ENCODE measurements at places on chromosomes 1 and 21. TPM values are rescaled to one million over a fixed set of nuclear protein-coding genes. Genes with fewer than 3 reads are reported as not detected.

DNA sequence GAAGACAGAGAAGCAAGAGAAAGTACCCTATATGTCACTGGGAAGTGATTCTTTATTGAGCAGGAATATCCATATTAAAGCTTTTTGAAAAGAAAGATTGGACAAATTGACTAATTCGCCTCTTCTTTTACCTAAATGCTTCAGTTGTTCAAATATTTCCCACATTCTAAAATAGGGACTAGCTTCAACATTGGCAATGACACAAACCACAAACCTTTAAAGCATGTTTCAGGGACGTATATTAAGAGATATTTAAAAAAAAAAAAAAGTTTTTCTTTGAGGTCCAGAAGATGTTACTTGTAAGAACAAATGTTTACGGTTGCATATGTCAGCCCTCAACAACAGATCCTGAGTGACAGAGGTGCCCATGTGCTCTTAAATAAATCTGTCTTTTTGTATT, 235.0 kb upstream of the NFIA start:
- H3K4me1 ChIP-seq: no peaks in the 10 kb centered on the region
- DNase-seq: no peak
- H3K27me3 ChIP-seq: no peaks in the 10 kb centered on the region
- H3K4me3 ChIP-seq: no peak overlapping the region
- no peaks in the 10 kb centered on the region for H3K36me3 ChIP-seq

- H3K4me1 ChIP-seq: no peaks in the 10 kb centered on the region
- H3K36me3 ChIP-seq: no peaks in the 10 kb centered on the region
- H3K4me3 ChIP-seq: no peak overlapping the region
- no peak overlapping the region for H3K27ac ChIP-seq
Measured at GRCh38 chr1:12015001-12015491, 4.3 kb upstream of the MIIP start.

DNA sequence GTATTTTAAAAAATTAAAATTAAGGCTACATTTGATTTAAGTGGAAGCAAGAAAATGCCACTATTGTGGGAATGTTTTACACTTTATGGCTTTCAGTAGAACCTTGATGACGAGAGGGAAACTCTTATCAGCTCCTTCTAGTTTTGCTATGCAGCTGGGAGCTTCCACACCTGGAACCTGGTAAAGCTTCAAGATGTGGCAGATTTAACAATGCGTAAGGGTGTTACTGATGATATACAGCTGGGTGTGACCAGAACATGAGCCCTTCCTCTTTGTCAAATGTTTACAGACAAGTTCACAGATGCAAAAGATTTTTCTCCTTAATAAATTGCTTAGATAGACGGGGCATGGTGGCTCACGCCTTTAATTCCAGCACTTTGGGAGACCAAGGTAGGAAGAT, 20.3 kb downstream of the TTC13 start:
- no peak for DNase-seq
- H3K27ac ChIP-seq: no peak overlapping the region
- H3K36me3 ChIP-seq: 0 out of 2 replicates have a peak, but pooled peaks cover 10% of the 10 kb centered on the region
- no peaks in the 10 kb centered on the region for H3K4me1 ChIP-seq
- no peak overlapping the region for H3K4me3 ChIP-seq
- no peaks in the 10 kb centered on the region for H3K27me3 ChIP-seq

DNA sequence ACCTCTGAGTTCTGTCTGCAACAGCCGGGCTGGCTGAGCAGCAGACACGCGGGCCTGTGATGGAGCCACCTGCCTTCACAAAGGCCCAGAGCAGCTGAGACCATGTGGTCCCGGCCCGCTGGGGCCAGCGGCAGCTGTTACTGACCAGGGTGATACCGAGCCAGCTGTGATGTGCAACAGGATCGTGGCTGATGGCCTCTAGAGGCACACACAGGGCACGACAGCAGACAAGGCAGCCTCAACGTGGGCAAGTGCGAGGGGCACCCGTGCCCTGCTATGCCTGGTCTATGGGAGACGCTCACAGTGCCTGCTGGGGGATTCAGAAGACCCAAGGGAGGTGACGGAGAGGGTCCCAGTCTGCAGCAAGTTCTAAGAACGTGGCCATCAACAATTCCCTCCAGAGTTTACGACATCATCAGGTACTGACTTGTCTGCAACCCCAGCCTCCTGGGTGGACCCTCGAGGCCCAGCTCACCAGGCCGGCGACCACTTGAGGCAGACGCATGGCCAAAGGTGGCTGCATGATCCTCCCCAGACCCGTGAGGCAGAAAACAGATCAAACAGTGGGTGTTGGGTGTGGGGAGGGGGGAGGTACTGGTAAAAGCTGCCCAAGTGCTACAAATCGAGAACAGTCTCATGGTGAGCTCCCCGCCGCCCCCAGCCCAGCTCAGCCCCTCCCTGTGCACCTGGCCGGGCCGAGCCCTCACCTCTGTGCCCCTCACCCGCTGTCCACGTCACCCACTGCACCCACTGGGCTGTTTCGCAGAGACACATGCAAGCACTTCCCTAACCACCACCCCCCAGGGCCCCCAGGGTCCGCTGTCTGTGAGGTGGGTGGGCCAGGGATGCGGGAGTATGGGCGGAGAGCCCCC, 6.0 kb downstream of the POFUT2 start:
- no peak overlapping the region for H3K27ac ChIP-seq
- H3K36me3 ChIP-seq: no peaks in the 10 kb centered on the region
- no peaks in the 10 kb centered on the region for H3K4me1 ChIP-seq
- no peak for DNase-seq
- H3K27me3 ChIP-seq: no peaks in the 10 kb centered on the region

DNA sequence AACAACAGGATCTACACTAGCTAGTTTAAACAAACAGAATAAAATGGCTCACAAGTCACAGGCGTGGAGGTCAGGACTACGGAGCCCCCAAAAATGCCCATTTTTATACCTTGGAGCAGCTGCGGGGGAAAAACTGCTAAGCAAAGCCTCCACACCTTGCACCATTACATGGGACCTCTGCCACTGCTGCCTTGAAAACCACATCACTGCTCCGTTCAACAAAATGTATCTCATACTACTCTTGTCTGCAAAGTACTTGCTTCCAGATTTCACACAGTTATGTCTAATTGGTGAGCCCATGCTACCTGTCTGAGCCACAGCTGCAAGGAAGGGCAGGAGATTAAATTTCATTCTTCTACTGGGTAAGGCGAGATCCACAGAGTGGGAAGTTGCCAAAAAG, 24.4 kb downstream of the MRPL39 start:
- no peak for DNase-seq
- H3K27ac ChIP-seq: no peak overlapping the region
- no peaks in the 10 kb centered on the region for H3K4me1 ChIP-seq
- H3K36me3 ChIP-seq: no peaks in the 10 kb centered on the region

- no peak overlapping the region for H3K4me3 ChIP-seq
- no peak overlapping the region for H3K27ac ChIP-seq
- no peaks in the 10 kb centered on the region for H3K4me1 ChIP-seq
- DNase-seq: no peak
- no peaks in the 10 kb centered on the region for H3K36me3 ChIP-seq
Measured at GRCh38 chr21:45110873-45111624, 36.7 kb downstream of the ADARB1 start.

- no peak for DNase-seq
- no peak overlapping the region for H3K4me3 ChIP-seq
- H3K27me3 ChIP-seq: no peaks in the 10 kb centered on the region
- no peaks in the 10 kb centered on the region for H3K36me3 ChIP-seq
Measured at GRCh38 chr1:108645564-108646184, 15.2 kb downstream of the HENMT1 start.

GRCh38 chr1:84750110-84750730, 60.0 kb upstream of the SSX2IP start:
- DNase-seq: no peak
- H3K4me3 ChIP-seq: no peak overlapping the region
- H3K27ac ChIP-seq: no peak overlapping the region
- H3K4me1 ChIP-seq: no peaks in the 10 kb centered on the region

- H3K27me3 ChIP-seq: no peaks in the 10 kb centered on the region
- H3K36me3 ChIP-seq: 0 out of 2 replicates have a peak, but pooled peaks cover 5% of the 10 kb centered on the region
- no peak overlapping the region for H3K4me3 ChIP-seq
- no peak overlapping the region for H3K27ac ChIP-seq
Measured at GRCh38 chr1:229664133-229664689, 38.2 kb downstream of the URB2 start.

GRCh38 chr21:35829067-35829466, 231.3 kb downstream of the SETD4 start:
- H3K36me3 ChIP-seq: no peaks in the 10 kb centered on the region
- DNase-seq: no peak
- no peak overlapping the region for H3K4me3 ChIP-seq
- H3K4me1 ChIP-seq: no peaks in the 10 kb centered on the region

- DNase-seq: no peak
- H3K27me3 ChIP-seq: no peaks in the 10 kb centered on the region
- no peak overlapping the region for H3K4me3 ChIP-seq
- H3K4me1 ChIP-seq: no peaks in the 10 kb centered on the region
- H3K27ac ChIP-seq: no peak overlapping the region
Measured at GRCh38 chr1:183711741-183712361, 58.7 kb upstream of the APOBEC4 start.

GRCh38 chr1:11521582-11522399, 42.8 kb downstream of the DISP3 start:
- H3K27me3 ChIP-seq: peaks cover 43% of the 10 kb centered on the region
- no peak overlapping the region for H3K4me3 ChIP-seq
- H3K36me3 ChIP-seq: no peaks in the 10 kb centered on the region
- DNase-seq: no peak
- no peak overlapping the region for H3K27ac ChIP-seq

GRCh38 chr1:93051961-93052360, 27.1 kb upstream of the MTF2 start:
- H3K36me3 ChIP-seq: no peaks in the 10 kb centered on the region
- H3K27ac ChIP-seq: no peak overlapping the region
- H3K4me1 ChIP-seq: no peaks in the 10 kb centered on the region
- H3K4me3 ChIP-seq: no peak overlapping the region
- DNase-seq: no peak
- H3K27me3 ChIP-seq: no peaks in the 10 kb centered on the region

DNA sequence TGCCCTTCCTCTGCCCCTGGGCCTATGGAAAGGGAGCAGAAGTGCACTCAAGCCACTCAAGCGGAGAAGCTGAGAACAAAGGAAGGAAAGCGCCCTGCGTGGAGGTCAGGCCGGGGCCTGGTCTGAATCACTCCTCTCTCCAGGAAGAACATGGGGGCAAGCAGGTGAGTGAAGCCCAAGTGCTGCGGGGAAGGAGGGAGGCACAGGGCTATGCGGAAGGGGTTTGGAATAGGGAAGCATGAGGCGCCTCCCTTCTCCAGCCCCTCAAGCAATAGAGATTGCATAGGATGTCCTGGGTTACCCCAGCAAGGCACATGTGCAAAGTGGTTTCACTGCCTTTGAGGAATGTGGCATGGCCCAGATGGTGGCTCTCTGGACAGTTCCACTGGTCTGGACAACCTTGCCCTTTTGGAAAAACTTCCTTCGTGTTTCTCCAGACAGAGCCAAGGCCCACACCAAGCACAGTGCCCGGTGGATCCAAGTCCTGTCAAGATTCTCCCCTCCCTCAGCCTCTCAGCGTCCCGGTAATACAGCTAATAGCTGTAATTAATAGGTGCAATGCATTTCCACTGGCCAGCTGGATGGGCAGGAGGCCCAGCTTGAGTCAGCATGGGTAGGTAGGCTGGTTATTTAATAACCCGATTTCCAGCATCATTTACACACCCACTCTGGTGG, 13.7 kb downstream of the BLACAT1 start:
- H3K4me1 ChIP-seq: peaks cover 53% of the 10 kb centered on the region
- peak overlapping the region; percentile 33 for H3K4me3 ChIP-seq
- DNase-seq: peak; percentile 90
- no peaks in the 10 kb centered on the region for H3K27me3 ChIP-seq
- peak overlapping the region; percentile 85 for H3K27ac ChIP-seq

- no peak overlapping the region for H3K4me3 ChIP-seq
- DNase-seq: no peak
- no peaks in the 10 kb centered on the region for H3K36me3 ChIP-seq
- H3K4me1 ChIP-seq: peaks cover 41% of the 10 kb centered on the region
- H3K27ac ChIP-seq: no peak overlapping the region
- no peaks in the 10 kb centered on the region for H3K27me3 ChIP-seq
Measured at GRCh38 chr1:212290608-212291007, 5.4 kb downstream of the PPP2R5A start.

GRCh38 chr1:218536296-218536986, 191.3 kb downstream of the TGFB2 start:
- H3K27me3 ChIP-seq: no peaks in the 10 kb centered on the region
- peaks cover 24% of the 10 kb centered on the region for H3K4me1 ChIP-seq
- H3K27ac ChIP-seq: peak overlapping the region; percentile 67
- DNase-seq: no peak

- no peaks in the 10 kb centered on the region for H3K4me1 ChIP-seq
- no peaks in the 10 kb centered on the region for H3K27me3 ChIP-seq
- DNase-seq: no peak
- H3K36me3 ChIP-seq: no peaks in the 10 kb centered on the region
- H3K4me3 ChIP-seq: no peak overlapping the region
- no peak overlapping the region for H3K27ac ChIP-seq
Measured at GRCh38 chr1:163983097-163983496, 575.9 kb upstream of the PBX1 start.

GRCh38 chr1:178739285-178740045, 14.4 kb downstream of the RALGPS2 start:
- no peak overlapping the region for H3K27ac ChIP-seq
- no peak for DNase-seq
- H3K4me3 ChIP-seq: no peak overlapping the region
- H3K27me3 ChIP-seq: no peaks in the 10 kb centered on the region
- no peaks in the 10 kb centered on the region for H3K4me1 ChIP-seq
- H3K36me3 ChIP-seq: peaks cover 50% of the 10 kb centered on the region

DNA sequence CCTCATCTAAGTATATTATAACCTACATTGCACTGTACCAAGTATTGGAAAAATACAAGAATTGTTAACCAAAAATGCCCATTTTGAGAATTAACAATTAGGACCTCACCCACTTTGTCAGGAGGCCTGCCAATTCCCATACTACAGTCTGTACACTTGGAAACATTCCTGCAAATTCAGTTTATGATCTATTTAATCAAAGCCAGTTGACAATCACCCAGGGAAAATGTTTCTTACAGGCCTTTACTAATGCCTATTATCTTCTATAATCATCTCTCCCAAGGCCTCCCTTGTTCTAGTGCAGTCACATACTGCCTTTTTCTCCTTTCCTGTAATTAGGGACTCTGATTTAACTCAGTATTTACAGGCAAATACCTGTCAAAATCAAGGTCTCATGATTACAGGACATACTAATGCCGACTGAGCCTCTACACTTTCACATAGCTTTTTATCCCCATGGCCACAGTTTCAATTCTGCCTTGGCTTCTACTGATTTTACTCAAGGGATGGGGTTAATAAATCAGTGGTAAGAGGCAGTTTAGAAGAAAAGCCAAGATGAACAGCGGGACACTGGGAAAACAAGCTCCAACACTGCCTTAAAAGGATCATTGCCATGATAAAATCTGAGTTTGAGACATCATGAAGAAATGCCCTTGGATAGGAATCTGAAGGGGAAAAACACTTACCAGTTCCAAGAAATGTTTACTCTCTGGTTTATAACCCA, 338.7 kb downstream of the VAV3 start:
- no peaks in the 10 kb centered on the region for H3K27me3 ChIP-seq
- H3K4me1 ChIP-seq: no peaks in the 10 kb centered on the region
- no peak overlapping the region for H3K27ac ChIP-seq
- no peaks in the 10 kb centered on the region for H3K36me3 ChIP-seq

The TMPRSS15 gene
- total RNA-seq: not detected

The FCRL4 gene
- total RNA-seq: not detected

The SZRD1 gene
- total RNA-seq: 114 TPM

The GSTM4 gene
- total RNA-seq: 38.8 TPM

The ADGRB2 gene
- 28.5 TPM for total RNA-seq
